ENCODE measurements at places on chromosomes 6 and 20.

DNA sequence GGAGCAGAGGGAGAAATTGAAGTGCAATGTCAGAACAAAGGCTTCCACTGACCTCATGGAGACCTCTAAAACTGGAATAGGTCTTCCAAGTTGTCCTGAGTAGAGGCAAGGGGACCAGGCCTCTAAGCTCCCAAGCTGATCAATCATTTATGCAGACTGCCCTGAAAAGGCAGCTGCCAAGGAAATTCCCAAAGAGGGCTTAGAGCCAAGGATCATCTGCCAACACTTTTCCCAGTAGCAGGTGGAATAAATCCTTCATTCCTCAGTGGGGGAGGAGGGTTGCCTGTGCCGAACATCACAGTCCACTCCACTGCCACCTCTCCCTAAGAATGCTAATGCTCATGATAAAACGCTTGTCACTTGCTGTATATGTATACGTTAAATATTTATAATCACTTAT is 29.3 kb upstream of the RALY start:
- peak; percentile 40 for DNase-seq

- DNase-seq: no peak
These were observed 20.6 kb upstream of the FABP7 start for GRCh38 chr6:122758927-122759334.

DNA sequence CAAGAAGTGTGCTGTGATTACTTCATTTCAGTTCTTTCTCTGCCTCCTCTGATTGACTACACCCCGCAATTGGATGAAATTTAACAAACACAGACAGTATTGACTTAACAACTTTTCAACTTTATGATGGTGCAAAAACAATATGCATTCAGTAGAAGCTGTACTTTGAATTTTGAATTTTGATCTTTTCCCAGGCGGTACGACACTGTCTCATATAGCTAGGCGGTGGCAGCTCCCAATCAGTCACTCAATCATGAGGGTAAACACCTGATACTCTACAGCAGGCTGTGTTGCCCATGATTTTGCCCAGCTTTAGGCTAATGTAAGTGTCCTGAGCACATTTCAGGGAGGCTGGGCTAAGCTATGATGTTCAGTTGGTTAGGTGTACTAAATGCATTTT is 47.6 kb upstream of the MYLIP start:
- no peak for DNase-seq

GRCh38 chr6:111850295-111850937 is 22.8 kb downstream of the FYN start:
- peak; percentile 73 for DNase-seq

DNA sequence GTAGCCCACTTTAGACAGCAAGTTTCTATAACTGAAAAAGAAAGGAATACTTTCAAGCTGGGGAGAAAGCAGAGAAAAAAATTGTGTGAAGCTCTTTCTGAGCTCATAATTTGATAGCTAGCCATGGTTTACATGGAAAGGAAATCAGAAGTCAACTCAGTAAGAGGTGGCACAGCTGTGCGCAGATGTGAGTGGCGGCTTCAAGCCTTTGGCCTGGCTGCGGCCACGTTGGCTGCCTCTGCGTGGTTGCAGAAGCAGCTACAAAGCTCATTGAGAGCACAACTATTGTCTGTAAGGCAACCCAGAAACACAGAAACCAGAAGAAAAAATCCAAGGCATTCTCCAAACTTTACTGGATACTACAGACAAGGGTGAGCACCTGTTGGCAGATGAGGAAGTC is 136.9 kb downstream of the SASH1 start:
- DNase-seq: no peak

DNA sequence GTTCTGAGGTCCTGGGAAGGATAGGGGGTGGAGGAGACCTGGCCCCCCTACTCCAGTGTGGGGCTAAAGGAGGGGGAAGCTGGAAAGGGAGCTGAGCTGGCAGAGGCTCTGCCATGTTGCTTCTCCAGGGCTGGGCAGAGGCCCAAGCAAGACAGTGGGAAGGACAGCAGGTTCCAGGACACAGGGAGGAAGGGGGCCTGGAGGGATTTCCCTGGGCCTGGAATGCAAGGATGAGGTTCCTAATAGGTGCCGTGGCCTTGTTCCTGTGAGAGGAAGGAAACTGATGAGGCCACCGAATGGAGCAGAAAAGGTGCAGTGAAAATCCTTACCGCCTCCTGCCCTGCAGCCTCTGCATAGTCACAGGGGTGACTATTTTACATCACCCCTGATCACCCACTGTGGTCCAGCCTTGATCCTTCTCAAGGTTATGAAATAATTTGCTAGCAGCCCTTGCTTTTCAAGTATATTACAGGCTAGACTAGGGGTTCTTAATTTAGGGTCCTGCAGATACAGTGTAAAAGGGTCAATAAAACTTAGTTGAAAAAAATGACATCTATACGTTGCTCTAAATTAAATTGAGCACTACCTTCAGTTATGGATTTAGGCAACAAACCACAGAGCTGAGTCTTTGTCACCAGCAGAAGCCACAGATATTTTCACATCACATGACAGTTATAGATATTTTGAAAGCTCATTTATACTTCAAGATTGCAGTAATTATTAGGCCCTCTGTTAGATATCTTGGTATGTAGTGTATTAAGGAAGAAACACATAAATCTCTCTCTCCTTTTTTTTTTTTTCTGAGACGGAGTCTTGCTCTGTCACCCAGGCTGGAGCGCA is 45.7 kb upstream of the RNF24 start:
- no peak for DNase-seq

GRCh38 chr6:845566-845965 is 152.6 kb upstream of the EXOC2 start:
- no peak for DNase-seq

DNA sequence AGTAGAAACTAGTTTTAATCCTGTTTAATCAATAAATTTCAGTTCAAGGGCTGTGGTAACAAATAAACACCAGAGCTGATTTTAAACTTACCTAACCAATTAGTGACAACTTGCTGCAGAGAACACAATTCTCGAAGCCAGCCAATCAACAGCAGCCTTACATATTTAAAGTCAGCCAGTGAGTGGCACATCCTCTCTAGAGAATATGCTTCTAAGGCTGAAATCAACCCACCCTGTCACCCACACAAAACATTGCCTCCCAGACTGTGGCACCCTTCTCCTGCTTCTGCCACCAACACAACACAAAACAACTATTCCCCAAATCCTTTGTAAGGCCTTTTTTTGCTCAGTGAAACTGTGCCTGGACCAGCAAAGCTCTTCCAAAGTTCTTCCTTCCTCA is 306.0 kb downstream of the EYA4 start:
- no peak for DNase-seq

DNA sequence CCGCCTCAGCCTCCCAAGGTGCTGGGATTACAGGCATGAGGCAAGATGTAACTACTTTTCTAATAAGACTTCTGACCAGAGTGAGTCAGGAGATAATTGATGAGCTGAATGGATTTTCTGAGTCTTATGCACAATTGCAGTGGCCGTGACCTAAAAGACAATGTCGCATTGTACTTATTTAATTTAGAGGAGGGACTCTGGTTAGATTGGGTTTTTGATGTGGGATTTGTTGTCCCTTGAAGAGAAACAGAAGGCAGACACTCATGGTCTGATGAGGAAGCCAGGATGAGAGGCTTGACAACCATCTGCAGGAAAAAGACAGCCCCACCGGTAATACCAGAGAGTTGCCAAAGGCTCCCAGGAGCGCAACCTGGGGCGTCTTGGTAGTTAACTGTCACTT is 68.0 kb downstream of the ISM1 start:
- DNase-seq: no peak

DNA sequence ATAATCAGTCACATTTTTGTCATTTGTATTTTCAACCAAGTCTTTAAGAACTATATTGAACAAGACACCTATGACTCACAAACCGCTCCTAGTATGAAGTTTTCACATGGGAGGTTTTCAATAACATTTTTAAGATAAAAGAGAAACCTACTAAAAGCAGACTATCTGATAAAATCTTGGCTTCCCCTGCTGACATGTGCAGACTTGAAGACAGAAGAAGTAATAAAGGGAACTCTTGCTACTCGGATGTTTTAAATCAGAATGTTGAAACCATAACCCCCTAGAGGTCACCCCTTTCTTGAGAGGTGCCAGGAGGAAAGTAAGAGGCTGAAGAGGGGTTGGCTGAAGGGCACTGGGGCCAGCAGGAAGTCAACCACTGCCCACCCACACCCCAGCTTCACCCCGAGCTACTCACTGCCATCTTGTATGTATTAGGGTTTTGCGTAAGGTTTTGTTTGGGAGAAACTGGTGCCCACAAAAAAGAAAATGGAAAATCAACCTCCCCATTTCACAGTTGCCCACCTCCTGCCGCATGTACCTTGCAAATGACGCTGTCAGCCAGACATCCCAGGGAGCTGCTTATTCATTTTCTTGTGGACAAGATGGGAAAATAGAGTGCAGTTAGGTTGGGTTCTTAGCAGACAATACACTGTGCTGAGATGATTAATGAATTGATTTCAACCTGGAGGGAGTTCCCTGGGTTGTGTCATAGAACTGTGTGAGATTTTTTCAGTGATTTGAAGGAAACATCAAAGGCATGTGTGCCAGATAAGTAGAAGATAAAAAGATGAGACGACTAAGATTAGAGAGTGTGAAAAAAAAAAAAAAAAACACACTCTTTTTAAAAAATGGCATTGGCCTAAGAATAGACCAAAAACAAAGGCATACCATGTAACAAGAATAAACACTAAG is 83.2 kb upstream of the TAB2 start:
- DNase-seq: no peak
